Stimulated activated CD4-positive, alpha-beta T cell treated with anti-CD3 and anti-CD28 coated beads, Interleukin-1b, Interleukin-23, amount 100 ng/mL, for 4 hours (primary cell): ENCODE measurements at places on chromosomes 1 and 21.

DNA sequence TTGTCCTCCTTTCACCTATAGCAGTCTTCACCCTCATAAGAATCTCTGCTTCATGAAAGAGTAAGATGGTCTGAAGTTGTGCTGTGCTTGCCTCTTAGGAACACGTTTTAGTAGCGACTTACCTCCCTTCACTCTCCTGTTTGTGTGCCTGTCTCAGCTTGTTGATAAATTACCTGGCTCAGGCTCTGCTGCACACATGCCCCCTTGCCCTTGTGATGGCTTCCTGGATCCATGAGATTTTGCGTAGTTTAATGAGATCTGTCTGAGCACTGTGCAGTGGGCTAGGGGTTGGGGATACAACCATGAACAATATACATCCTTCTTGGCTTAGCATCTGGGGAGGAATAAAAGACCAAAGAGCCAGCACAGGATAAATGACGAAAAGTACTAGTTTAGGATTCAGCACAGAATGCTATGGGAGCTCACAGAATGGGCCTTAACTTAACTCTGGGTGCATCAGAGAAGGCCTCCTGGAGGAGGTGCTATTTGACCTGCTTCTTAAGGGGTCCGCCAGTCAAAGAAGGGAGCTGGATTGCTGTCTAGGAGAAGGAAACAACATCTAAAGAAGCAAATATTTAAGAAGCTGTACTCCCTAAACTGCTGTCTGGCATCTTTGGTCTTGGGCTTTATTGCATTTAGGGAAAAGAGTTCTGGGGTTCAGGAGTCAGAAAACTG is 175.7 kb upstream of the PLXNA2 start:
- no peak for DNase-seq

- DNase-seq, result no peak
Observed at GRCh38 chr1:117605164-117605773, 579 bp upstream of the TENT5C start.

GRCh38 chr21:34201001-34201400 is 127.6 kb downstream of the MRPS6 start:
- DNase-seq, result no peak

GRCh38 chr1:45973121-45973520 is 159.3 kb downstream of the PIK3R3 start:
- no peak for DNase-seq

DNA sequence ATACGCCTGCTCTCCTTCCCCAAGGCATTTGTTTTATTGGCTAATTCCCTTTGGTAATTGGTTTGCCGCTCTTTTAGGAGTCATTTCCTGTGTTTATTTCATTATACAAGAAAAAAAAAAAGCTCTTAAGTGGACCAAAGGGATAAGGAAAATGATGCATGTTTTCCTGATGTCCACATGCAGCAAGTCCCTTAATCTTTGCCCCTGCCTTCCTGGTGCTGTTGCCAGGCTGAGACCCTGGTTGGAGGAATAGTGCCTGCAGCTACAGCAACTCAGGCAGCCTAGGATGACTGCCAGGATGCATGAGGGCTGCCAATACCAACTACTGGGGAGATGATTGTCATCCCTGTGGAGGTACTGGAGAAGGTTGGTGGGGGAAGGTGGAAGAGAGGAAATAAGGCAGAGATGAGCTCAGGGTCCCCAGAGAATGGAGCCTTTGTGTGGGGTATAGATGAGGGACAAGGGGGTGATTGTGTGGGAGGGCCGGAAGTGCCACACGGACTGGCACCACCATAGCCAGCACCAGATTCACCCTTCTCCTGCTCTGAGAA is 6.1 kb upstream of the GATAD2B start:
- no peak for DNase-seq

DNA sequence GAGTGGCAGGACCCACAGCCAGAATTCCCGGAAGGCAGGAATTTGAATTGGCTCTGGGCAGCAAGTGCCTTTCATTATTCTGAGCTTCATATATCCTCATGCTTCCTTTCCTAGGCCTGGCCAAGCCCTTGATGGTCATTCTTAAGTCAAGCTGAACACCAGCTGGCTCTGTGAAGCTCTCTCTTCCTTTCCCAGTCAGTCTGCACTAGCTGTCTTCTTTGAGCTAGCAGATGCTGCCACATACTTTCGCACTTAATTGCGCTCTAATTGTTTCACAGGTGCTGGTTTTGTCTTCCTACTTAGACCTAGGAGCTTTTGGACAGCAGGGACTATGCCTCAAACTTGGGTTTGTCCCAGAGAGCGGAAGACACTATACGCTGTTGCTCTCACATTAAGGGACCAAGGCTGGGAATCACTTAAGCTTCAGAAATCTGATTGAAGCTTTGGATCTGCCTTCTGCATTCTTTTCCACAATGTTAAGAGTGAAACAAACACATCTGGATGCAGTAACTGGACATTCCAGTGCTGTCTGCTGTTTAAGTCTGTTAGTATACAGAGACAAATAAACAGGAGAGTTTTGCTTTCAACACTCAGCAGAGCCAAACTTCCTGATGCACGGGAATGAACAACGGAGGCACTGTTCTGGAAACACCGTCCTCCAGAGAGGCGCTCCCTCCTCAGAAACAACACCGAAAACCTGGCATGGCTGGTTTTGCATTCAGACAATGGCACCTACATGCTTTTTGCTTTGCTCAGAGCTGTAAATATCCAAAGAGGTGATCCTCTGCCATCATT is 2.2 kb downstream of the TLR5 start:
- DNase-seq, result no peak
